NCI-H1105 (cell line): ENCODE measurements at places on chromosomes 2 and 18.
A peak's percentile ranks its signal among the peaks of the same experiment; 100 is the strongest.

DNA sequence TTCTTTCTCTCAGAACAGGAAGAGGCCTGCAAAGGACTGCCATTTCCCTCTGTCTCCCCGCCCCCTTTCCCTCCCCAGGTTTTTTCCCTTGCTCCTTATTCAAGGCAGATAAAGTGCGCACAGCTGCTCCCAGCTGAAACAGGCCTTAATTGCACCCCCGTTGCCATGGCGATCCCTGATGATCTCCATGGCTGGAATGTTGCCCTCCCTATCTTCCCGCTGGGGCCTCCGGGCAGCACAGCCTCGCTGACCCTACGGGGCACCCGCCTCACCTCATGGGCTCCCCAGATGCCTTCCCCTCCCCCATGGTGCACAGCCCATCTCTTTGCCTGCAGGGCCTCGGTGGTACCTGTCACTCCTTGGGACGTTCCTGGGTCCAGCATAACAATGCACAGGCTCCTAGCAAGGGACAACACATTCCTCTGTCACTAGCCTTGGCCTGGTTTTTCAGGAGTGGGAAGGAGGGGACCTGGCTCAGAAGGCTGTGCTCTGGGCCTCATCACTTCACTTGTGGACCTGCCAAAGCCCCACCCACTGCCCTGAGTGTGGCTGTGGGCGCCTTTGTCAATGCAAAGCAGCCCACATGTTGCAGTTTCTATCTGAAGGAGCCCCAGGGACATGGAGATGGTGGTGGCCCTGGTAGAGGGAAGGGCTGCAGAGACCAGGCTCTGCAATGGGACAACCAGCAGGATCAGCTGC is 115.0 kb downstream of the CELF4 start:
- peak; percentile 83 for DNase-seq

DNA sequence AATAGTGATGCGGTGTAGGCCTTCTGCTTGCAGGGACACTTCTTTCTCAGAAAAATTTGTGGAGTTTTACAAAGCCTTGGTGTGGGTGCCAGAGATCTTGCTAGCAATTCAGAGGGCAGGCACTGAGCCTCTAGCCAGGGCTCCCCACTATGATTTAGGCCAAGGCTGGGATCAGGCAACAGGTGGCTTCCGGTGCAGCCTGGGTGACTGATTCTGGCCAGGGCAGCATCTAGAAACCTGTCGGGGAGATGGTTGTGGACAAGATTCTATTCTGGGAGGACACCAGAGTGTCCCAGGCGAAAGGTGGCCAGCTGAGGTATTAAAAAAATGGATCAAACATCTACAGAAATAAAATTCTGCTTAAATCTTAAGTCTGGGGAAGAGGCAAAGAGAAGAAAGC is 21.5 kb upstream of the TNP1 start:
- no peak for DNase-seq

GRCh38 chr2:197674060-197674459 is 1.3 kb downstream of the RFTN2 start:
- DNase-seq, result no peak

- DNase-seq, result no peak
These were observed 192.6 kb downstream of the ERBB4 start for GRCh38 chr2:212345966-212346365.

DNA sequence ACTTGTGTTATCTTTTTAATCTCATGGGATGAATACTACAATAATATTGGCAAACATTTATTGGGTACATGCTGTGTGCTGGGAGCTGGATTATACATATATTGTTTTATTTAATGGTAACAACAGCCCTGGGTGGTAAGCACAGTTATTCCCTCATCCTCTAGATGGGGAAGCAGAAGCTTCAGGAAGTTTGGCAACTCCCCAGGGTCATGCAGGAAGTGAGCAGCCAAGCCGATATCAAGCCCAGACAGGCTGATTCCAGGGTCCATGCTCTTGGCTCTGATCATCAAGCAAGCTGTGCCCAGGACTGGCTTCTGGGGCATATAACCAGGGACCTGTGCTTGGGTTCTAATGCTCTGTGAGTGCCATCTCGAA is 155.8 kb downstream of the ZNF516 start:
- no peak for DNase-seq

- DNase-seq, result no peak
These were observed 2.4 kb downstream of the MRPL33 start for GRCh38 chr2:27773959-27774358.

DNA sequence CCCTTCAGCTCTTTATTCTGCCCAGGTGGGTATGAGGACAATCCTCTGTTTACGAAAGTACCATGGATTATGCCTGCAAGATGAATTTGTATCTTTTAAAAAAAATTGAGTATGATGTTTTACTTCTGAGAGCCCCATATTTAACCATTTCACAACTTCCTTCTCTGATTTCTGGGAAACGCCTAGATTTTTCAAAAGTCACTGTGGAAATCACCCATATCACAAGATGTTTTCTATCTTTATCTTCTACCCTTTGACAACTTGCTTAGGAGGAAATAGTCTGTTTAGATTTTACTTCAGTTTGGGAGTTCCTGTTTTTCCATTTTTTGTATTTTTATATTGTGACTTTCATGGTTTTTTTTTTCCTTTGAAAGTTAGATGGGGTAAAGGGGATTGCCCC is 53.0 kb downstream of the ICOS start:
- no peak for DNase-seq

DNA sequence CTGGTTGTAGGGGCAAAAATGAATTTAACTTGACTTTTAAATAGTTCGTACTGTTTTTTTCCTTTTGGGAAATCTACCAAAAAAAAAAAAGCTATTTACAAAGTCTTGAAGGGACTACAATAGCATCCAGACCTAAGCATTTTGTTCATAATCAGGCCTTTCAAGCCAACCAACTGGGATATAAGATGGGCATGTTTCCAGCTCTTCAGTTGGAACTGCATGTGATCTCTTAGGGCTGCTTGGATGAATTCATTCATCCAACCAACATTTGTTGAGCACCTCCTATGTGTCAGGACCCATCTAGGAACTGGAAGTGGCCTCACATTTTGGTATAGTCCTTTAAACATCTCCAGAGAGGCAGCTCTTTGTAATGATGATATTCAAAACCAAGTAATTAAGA is 98.6 kb downstream of the AAK1 start:
- no peak for DNase-seq

DNA sequence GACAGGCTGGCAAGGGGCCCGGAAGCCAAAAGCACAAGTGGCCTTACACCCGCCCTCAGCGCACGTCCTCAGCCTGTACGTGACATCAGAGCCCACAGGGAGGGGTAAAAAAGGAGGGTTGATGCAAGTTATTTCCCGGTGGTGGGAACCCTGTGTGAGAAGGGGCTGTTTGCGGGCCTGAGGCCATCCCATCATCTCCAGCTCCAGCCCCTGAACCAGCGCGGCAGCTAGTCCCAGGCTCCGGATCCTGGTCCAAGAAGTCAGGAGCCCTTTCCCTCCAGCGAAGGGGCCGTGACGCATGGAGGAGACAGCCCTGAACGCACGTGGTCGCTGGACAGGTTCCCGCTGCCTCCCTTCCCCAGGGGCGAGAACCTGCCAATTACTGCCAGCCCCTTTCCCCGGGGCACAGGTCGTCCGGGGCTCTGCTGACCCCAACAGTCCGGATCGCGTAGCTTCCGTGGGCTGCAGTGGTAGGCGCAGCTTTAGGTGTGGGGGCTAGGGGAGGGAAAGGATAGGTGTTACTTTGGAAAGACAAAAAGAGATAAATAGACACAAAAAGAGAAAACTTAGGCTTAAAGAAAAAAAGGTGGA is 1.3 kb upstream of the LRP2 start:
- peak; percentile 44 for DNase-seq

DNA sequence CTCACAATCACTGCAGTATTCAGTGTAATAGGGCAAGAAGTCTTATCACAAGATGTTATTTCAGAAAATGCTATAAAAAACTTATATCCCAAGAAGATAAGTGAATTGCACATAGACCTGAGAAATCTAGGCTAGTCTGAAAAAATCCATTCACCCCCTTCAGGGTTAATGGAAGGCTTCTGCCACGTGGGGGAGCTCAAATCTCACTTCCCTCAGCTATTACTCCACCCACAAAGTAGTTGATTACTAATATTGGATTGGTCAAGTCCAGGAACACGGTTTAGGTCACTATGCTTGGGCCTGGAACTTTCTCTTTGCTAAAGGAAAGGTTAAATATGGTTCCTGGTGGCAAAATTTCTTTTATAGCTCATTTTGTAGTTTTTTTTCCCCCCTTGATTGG is 51.2 kb upstream of the ADAM23 start:
- DNase-seq, result no peak

GRCh38 chr2:239552213-239552926 is 151.6 kb upstream of the HDAC4 start:
- no peak for DNase-seq

GRCh38 chr2:128662051-128662471 is 343.4 kb upstream of the HS6ST1 start:
- no peak for DNase-seq

DNA sequence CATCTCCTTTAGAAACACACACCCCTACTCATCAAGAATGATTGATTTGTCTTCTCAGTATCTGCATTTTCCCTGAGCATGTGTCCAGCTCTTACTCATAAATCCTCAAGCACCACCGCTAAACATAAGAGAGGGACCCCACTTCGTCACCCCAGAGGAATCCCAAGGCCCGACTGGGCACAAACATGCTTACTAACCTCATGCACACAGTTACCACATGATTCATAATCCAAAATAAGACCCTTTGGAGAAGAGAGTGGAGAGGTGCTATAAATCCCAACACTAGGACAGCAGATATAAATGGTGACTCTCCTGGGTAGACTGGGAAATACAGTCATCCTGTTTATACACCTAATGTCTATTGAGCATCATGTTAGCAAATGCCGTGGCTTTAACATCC is 843.2 kb upstream of the ID2 start:
- DNase-seq, result no peak

GRCh38 chr2:182858671-182859070 is 7.8 kb downstream of the FRZB start:
- DNase-seq, result no peak
